ENCODE measurements at places on chromosomes 16 and 17.

GRCh38 chr17:39835038-39835786 lies 28.9 kb downstream of the IKZF3 start:
- DNase-seq, result no peak

DNA sequence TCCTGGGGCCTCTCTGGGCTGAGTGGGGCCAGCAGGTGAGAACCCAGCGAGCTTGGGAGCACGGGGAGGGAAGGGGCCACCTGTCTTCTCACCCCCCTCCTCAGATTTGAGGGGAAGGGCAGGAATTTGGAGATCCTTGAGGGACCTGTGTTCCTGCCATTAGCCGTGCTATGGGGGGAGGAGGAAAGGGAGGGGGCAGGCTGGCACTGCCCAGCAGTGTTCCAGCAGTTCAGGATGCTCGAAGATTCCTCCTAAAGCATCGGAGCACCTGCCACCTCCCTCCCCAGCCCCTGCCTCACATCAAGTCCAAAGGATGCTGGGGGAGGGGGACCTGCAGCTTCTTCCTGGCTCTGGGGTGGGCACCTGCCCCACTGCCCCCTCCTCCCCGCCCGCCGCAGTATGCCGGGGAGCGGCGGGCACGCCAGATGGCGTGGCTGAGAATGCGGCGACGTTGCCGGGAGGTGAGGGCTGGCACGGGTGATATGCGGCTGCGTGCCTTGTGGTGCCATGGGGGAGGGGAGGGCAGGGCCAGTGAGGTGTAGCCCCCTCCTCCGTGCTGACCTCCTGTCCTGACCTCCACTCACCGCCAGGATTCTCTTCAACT lies 4.7 kb upstream of the NEUROD2 start:
- no peak for DNase-seq

- DNase-seq, result peak; percentile 4
Observed at GRCh38 chr17:31596382-31597323, 205.2 kb downstream of the RAB11FIP4 start.

DNA sequence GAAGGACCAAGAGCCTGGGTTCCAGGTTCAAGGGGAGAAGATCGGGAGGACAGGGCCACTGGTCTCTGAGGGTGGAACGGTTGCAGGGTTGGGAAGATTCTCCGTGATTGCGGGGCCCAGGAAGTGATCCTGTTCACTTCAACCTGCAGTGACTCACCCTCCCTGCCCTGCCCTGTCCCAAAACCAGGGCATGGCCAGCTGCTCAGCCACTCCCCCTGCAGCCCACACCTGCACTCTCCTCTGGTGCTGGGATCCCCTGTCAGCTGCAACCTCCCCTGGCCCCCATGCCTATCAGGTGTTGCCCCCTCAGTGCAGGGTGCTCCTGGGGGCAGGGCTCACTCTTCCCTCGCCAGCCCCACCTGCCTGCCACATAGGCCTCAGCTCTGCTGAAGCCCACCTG lies 1.1 kb downstream of the RUNDC3A start:
- DNase-seq, result no peak

- DNase-seq, result no peak
Observed at GRCh38 chr17:82678265-82678891, 20.1 kb downstream of the RAB40B start.

- no peak for DNase-seq
Observed at GRCh38 chr16:49516382-49517036, 142.9 kb downstream of the C16orf78 start.

- DNase-seq, result no peak
Observed at GRCh38 chr16:48499923-48500381, 110.0 kb downstream of the N4BP1 start.

- no peak for DNase-seq
Observed at GRCh38 chr16:2478279-2478678, 3.4 kb downstream of the TBC1D24 start.

- no peak for DNase-seq
Observed at GRCh38 chr16:59263955-59264354, 529.8 kb upstream of the GOT2 start.

GRCh38 chr16:17548825-17549224 lies 78.1 kb upstream of the XYLT1 start:
- DNase-seq, result no peak

- DNase-seq, result no peak
Observed at GRCh38 chr16:85560932-85561247, 52.2 kb upstream of the GSE1 start.

- peak; percentile 56 for DNase-seq
Observed at GRCh38 chr17:82647593-82648164, 565 bp downstream of the WDR45B start.

DNA sequence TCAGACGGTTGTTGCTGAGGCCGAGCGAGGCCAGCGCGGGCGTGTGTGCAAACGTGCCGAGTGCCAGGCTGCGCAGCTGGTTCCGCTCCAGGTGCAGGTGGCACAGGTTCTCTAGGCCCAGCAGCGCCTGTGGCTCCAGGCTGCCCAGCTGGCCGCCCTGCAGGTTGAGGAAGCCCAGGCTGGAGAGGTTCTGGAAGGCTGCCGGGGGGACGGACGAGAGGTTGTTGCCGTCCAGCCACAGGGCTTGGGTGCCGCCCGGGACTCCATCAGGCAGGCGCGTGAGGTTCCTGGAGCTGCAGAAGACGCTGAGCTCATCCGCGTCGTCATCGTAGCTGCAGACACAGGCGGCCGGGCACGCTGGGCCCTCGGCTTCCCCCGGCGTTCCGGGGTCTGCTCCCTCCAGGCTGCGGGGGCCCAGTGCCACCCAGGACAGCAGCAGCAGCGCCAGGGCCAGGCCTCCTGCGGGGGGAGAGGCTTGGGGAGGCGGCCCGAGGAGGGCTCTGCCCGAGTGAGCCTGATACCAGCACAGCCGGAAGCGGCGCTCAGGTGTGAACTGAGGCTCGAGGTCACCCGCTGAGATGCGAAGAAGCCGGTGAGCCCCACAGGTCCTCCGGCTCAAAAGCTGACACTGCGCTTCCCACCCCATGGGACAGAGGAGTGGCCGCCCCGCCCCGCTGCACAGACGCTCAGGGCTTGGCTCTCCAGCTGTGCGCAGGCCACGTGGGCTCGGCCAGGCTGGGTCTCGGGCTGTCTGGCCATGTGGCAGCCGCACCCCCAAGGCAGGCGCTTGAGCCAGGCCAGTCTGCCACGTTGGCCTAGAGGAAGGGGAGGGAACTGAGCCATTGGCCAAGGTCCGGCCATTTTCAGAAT lies 1.3 kb downstream of the IGFALS start:
- DNase-seq, result no peak

- DNase-seq, result no peak
Observed at GRCh38 chr17:50046179-50046578, 9.7 kb upstream of the ITGA3 start.

DNA sequence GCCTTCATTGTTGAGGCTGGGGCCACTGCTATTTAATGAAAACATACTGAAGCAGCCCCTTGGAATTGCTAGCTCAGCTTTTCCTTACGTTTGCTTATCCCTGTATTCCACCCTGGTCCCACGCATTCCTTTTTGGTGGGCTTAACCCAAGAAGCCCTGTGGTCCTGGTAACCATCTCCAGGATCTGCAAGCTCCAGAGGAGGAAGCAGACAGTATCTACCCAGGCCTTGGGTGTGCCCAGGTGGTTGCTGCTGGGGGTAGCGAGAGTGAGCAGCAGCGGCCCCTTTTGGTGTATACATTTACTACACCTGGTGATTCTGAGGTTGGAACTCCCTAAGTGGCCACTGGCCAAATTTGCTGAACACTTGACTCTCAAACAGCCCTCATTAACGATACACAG lies 97.7 kb downstream of the CBLN1 start:
- DNase-seq, result no peak

GRCh38 chr17:59858167-59858816 lies 34.5 kb downstream of the TUBD1 start:
- DNase-seq, result no peak

- peak; percentile 7 for DNase-seq
Observed at GRCh38 chr16:52976539-52977167, 76.0 kb downstream of the CHD9NB start.

DNA sequence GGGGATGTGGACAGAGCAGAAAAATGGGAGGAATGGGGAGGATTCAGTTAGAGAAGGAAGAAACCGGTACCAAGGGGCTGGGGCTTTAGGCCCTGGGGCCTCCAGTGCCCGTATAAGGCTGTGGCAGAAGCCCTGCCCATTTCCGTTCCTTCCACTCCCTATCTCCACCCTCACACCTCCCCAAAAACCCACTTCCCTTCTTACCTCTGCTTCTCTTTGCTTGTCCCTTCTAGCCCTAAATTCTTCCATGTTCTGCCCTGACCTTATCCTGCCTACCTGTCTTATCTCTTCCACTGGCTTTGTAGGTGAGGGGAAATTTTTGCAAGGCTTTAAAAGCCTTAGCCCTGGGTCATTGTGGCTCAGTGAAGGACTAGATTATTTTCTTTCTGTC lies 4.1 kb downstream of the RNF167 start:
- peak; percentile 70 for DNase-seq

DNA sequence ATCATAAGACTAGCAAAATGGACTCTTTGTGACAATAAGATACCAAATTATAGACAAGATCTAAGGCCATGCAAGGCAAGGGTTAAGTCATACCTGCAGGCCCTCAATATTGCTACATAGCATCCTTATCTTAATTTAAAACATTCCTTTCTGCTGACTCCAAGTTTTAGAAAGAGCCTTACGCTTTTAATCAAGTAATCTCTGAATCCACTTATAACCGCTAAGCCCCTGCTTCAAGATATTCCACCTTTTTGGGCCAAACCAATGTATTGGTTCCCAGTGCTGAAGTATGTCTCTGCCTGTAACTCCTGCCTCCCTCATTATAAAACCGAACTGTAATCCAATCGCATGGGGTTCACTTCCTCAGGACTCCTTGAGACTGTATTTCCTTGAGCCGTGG lies 255.4 kb downstream of the PHKB start:
- no peak for DNase-seq

GRCh38 chr17:36533935-36534839 lies 481 bp downstream of the MYO19 start:
- peak; percentile 57 for DNase-seq

DNA sequence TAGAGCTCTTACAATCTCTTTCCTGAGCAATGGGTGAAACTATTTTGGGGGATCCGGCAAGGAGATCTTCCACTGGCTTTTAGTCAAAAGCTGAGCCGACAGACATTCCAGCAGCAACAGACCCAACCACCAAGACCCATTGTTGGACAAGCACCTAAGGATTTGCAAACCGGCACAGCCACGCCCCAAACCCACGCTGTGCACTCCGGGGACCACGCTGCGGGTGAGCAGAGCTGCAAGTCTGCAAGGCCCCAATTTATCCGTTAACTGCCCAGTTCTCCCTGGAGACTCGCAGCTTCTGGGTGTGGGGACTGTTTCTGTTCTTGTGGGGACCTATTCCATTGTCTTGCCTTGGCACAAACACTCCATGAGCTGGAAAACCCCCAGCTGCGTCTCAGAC lies 45.9 kb downstream of the C16orf95 start:
- DNase-seq, result no peak

- DNase-seq, result no peak
Observed at GRCh38 chr17:74362810-74363498, 1.3 kb upstream of the BTBD17 start.

DNA sequence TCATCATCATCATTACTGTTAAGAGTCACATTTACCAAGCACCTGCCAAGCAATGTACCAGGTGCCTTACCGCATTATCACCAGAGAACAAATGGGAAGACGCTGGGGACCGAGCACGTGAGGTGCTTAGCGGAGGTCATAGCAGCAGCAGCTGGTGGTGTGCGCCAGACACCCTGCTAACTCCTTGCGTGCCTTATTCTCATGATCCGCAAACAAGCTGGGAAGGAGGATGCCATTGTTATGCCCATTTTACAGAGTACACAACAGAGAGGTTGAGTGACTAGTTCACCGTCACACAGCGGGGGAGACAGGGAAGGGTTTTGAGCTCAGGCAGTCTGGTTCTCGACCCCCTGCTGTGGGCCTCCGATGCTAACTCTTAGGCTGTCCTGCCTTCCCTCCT lies 7.3 kb downstream of the ATP2A3 start:
- no peak for DNase-seq

DNA sequence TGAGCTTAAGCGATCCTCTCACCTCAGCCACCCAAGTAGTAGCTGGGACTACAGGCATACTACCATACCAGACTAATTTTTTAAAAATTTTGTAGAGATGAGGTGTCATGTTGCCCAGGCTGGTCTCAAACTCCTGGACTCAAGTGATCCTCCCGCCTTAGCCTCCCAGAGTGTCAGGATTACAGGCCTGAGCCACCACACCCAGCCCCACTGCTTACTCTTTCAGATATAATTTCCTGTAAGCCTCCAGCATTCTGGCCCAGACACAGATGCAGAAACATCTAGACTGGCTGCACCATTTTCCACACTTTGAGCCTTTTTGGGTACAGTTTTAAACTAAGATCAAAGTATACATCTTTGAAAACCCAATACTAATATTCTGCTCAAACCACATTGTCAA lies 8.4 kb upstream of the WSB1 start:
- no peak for DNase-seq

GRCh38 chr16:56956756-56957155 lies 5.0 kb upstream of the CETP start:
- DNase-seq, result no peak

GRCh38 chr16:9042964-9043680 lies 48.3 kb upstream of the HAPSTR1 start:
- no peak for DNase-seq

DNA sequence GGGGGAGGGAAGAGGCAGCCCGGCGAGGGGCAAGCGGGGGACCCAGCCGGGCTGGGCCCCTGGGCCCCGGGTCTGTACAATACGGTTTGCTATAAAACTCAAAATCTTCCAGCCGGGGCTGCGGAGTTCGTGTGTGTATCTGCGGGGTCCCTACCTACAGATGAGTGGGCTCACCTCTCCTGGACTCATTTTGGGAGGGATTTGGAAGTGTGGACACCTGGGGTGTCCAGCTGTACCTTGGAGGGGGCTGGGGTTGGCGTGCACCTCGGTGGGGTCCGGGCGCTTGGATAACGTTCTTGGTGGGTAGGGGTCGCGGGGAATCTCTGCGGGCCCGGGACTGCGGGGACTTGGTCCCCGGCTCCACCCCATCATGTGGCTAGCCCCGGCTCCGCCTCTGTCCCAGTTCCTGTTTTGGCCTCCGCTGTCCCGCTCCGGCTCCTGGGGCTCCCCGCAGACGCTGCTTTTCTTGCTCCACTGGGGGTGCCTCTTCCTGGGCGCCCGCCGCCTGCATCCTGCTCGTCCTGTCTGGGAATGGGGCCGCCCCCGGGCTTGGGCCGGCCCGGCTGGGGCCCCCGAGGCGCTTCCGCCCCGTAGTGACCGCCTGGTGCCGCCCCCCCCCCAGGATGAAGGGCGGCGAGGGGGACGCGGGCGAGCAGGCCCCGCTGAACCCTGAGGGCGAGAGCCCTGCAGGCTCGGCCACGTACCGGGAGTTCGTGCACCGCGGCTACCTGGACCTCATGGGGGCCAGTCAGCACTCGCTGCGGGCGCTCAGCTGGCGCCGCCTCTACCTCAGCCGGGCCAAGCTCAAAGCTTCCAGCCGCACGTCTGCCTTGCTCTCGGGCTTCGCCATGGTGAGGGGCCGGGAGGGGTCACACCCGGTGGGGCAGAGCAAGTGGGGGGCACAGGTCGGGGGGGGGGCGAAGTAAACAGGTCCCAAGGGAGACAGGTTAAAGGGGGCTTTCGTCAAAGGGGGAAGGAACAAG lies at the start of gene ORAI3:
Gene ORAI3 (plus strand): TSS at position 402 of the 983 bp plus-strand sequence. CDS start 222 bp downstream, at position 624.
- peak; percentile 42 for DNase-seq

- DNase-seq, result no peak
Observed at GRCh38 chr17:10067446-10068143, 130.8 kb downstream of the GAS7 start.

- DNase-seq, result no peak
Observed at GRCh38 chr17:33895491-33895890, 359.6 kb upstream of the CCL2 start.

- DNase-seq, result peak; percentile 14
Observed at GRCh38 chr16:56423584-56424403, 1.6 kb downstream of the AMFR start.

- DNase-seq, result no peak
Observed at GRCh38 chr16:85077576-85078125, 34.6 kb downstream of the CIBAR2 start.
